Osteocyte (in vitro differentiated cells): ENCODE measurements at places on chromosomes 3 and 15.

DNA sequence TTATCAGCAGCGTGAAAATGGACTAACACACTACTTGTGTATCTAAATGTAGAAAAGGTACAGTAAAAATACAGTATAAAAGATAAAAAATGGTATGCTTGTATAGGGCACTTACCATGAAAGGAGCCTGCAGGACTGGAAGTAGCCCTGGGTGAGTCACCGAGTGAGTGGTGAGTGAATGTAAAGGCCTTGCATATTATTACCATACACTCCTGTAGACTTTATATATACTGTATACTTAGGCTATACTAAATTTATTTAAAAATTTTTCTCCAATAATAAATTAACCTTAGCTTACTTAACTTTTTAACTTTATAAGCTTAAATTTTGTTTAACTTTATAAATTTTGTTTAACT is 67.2 kb upstream of the TSPAN3 start:
- no peak for DNase-seq

- DNase-seq: peak; percentile 60
Observed at GRCh38 chr3:134320749-134321148, 53.5 kb downstream of the AMOTL2 start.

GRCh38 chr3:42802876-42803413 is 1.3 kb downstream of the HIGD1A start:
- no peak for DNase-seq

GRCh38 chr15:54482251-54482650 is 504.0 kb downstream of the UNC13C start:
- DNase-seq: no peak

DNA sequence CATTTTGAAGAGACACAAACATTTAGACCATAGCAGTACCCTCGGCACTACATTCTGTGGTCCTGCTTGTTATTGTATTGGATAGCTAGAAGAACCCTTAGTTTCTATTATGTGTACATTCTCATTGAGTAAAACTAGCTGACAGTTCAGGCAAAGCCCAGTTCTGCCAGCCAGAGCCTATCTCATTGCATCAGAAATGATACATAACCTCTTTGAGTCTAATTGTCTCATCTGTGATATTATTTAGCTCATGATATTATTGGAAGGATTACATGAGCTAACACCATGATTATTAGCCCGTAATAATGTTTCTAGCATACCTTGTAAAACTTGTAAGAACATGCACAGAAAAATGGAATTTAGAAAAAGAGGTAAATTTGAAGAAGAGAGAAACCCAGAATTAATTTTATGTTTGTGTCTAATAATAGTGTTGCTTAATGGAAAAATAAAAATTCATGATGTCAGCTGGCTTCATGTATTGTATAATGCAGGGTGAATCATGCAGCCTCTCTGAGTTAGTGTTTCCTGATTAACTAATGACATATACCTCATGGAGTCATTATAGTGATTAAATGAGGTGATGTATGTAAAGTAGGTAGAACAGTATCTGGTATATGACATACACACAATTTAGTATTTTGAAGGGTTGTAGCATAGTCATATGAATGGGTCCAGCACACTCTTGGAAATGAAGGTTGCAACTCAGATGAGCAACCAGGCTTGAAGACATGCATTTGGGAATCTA is 339.4 kb upstream of the GRM7 start:
- no peak for DNase-seq

DNA sequence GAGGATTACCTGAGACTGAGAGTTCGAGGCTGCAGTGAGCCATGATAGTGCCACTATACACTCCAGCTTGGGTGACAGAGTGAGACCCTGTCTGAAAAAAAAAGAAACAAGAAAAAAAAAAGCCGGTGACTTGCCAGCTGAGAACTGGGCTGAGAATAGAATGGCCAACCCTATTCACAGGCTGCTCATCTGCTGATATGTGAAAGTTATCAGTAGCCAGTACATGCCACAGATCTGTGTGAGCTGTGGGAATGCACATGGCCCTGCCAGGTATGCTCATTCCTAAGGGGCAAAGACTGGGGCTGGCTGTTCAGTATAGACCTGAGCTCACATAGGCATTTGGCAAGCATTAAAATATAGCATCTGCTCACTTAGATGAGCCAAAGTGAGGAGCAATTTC is 30.9 kb downstream of the IL20RB start:
- DNase-seq: no peak

GRCh38 chr3:176523114-176523513 is 674.2 kb downstream of the TBL1XR1 start:
- no peak for DNase-seq

DNA sequence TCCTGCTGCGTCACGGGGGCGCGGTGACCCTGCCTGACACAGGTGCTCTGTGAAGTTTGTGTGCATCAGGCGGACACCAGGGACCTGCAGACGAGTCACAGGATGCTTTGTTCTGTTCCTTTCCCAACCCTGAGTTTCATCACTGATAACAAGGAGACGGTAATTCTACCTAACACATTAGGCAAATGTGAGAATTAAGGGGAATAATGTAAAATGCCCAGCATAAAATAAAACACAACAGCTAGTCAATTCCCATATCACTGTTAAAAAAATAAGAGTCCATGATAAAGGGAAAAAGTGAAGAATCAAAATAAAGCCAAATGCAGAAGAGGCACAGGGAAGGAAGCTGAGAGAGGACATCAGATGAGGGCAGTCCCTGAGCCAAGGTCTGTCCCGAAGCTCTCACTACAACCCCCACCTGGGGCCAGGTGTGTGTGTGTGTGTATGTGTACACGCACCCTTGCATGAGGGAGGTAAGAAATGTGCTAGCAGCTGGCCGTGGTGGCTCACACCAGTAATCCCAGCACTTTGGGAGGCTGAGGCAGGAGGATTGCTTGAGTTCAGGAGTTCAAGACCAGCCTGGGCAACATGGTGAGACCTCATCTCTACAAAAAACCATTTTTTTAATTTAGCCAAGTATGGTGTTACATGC is 27.5 kb downstream of the PLA2G4D start:
- peak; percentile 73 for DNase-seq

- DNase-seq: no peak
Observed at GRCh38 chr15:74422265-74422651, 11.5 kb downstream of the SEMA7A start.

DNA sequence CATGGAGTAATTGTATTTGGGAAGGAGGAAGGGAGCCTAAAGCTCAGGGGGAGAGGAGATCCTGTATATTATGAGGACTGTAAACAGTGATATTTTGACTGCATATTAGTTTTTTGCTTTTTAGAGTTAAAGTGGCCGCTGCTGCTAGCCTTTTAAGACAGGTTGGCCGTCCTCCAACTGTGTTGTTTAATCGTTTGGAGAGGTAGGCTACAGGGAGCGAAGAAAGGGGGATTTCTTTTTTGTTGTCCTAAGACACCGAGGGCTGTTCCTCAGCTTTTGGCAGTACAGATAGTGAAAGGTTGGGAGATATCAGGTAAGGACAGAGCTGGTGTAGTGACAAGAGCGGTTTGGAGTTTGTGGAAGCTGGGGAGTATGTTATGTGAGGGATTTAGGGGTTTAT is 38.2 kb upstream of the RNF7 start:
- no peak for DNase-seq

DNA sequence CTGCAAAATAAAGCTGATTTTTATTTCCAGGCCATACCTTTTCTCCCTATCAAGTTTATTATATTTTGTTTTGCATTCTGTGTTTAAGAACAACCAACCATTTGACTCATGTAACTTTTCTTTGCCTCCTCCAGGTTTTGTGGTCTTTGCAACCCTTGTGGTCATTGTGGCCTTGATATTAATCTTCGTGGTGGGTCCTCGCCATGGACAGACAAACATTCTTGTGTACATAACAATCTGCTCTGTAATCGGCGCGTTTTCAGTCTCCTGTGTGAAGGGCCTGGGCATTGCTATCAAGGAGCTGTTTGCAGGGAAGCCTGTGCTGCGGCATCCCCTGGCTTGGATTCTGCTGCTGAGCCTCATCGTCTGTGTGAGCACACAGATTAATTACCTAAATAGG is 27.6 kb downstream of the NIPA2 start:
- DNase-seq: no peak

DNA sequence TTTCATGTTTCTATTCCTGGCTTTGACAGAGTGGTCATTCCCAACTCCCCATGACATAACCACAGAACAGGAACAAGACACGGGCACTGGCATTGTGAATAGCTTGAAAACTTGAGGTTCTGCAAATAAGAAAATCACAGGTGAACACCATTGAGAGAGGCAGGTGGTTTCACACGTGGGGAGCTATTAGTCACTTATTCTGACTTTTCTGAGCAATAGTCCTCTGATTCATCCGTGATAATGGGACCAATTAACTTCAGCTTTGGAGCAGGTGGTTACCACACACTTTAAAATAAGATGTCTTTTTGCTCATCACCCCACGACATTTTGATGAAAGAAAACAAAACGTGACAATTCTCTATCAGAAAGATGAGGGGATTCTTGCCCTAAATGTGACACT is 224.7 kb downstream of the KLF13 start:
- DNase-seq: no peak

DNA sequence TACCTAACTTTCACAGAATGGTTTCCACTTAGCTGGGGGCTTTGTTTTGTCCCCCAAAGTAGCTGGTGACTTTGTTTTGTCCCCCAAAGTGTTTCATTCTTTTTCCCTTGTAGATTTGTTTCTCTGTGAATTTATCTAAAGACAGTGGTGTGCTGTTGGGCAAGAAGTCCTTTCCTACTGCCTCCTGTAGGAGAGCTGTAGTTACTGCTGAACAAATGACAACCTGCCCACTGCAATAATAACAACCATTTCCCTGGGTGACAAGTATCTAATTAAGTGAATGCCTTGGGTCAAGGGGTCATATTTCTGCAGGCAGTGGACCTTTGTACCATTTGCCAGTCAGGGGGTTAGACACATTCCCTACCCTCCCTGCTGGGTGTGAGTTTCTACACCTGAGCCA is 125.4 kb upstream of the BFSP2 start:
- DNase-seq: no peak

GRCh38 chr3:104556372-104557078 is 810.2 kb upstream of the ALCAM start:
- no peak for DNase-seq

DNA sequence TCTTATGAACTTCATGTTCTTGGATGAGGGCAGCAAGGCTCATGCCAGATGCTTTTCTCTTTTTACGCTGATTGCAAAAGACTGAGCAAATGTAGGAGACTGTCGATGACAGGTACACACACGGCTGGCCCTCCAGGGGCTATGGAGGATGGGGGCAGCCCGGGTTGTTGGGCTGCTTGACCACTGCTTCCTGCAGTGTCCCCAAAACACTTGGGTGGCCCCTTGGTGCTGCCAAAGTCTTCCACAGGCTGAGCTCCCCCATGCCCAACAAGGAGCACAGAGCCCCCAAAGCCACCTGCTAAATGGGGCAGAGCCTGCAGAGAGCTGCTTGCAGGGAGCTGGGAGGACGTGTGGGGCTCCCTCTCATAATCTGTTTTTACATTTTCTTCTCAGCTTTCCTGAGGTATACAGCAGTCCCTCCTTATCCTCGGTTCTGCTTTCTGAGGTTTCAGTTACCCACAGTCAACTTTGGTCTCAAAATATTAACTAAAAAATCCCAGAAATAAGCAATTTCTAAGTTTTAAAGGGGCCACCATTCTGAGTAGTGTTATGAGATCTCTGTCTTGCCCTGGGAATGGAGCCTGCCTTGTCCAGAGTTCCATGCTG is 7.3 kb downstream of the PRR23E start:
- DNase-seq: peak; percentile 60

- DNase-seq: no peak
Observed at GRCh38 chr3:150293401-150294001, 114.6 kb upstream of the TSC22D2 start.

GRCh38 chr3:160084998-160085397 is 96.4 kb downstream of the IL12A start:
- no peak for DNase-seq

DNA sequence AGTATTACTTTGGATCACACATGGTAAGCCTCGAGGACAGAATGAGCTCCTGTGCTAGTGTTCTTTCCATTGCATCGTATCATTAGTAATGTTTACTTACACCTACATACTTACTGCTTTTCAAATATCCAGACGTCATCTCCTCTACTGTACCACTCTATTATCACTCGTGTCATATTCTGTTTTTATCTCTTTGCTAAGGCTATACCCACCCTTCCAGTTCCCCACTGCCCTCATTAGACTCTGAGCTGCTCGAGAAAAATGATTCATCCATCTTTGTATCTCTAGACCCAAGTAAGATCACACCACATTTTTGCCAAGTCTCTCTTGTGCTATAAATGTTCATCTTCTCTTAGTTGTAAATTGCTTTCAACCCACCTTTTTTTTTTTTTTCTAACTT is 245.7 kb downstream of the TIGIT start:
- DNase-seq: no peak

DNA sequence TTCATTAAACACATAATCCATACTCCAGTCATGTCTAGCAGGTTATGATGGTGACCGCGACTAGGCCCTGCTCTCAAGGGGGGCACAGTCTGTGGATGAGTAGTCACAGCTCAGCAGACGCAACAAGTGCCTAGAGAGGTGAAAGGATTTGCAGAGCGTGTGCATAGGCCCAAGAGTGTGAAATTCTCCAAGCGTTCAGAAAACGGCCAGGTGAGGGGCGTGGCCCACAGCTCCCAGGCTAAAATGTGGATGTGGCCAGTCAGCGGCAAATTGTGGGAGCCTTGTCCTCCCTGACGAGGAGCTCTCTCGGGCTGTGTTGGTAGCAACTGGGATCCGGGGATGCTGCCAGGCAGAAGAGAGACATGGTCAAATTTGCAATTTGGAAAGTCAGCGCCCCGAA is 46.4 kb upstream of the TSEN2 start:
- no peak for DNase-seq

- DNase-seq: no peak
Observed at GRCh38 chr3:148975248-148975647, 16.1 kb upstream of the GYG1 start.

DNA sequence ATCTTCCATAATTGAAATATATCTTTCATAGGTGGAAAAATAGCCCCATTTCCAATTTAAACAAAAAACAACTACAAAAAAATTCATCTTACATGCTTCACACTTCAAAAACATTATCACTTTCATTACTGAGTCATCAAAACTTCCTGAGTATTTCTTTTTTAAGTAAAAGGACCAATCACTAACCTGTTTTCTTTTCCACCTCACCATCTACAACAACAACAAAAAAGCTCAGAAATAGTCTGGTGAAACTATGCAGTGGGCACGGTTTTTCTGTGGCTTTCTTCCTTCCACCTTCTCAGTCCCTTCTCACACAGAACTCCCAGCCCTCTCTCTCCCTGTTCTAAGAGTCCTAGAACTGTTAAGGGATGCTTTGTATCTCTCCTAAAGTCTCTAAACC is 20.3 kb upstream of the TNIK start:
- DNase-seq: no peak

DNA sequence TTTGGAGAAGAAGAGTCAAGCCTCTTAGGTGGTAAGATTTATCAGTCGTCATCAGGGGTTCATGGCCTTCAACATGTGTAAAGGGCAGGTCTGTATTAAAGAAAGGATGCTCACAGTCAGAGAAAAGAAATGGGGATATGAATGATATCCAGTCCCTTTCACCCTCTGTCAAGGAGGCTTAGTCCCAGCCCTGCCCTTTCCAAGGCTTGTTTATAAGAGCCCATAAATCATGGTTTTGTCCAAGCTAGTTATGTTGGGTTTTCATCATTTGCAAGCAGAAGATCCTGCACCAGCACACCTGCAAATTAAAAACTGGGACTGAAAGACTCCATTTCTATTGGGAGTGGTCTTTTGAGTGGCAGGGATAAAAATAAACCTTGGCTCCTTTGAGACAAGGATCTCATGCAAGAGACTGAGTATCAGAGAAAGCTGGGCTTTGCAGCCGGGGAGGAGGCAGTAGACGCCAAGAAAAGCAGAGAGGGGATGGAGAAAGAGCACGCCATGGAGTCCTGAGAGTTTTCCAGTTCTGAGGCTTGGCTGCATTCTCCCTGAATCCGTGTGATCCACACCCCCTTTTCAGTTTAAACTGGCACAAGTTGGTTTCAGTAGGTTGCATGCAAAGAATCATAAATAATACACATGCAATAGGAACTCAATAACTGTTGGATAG is 12.6 kb upstream of the PDIA5 start:
- no peak for DNase-seq
